ENCODE measurements at places on chromosomes 5 and 9. TPM values are rescaled to one million over a fixed set of nuclear protein-coding genes. Genes with fewer than 3 reads are reported as not detected.

GRCh38 chr9:133592731-133593409 is 16.3 kb downstream of the FAM163B start:
- DNase-seq = no peak

DNA sequence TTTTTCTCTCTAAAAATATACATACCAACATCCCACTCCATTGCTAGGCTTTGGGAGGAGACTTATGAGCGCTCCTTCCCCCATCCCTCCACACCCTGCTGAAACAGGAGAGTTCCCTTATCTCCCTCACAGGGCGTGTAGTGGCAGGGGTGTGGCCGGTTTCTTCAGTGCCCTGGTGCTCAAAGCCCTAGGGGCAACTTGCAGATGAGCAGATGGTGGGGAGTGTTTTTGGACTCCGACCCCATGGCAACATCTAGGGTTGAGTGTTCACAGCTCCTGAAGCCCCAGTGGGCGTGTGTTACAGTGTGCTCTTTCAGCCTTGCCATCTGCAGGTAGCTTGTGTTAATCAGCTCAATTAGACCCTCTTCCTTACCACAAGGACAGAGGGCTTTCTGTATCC is 409.5 kb downstream of the MAT2B start:
- DNase-seq = no peak

- no peak for DNase-seq
These were observed 108.6 kb upstream of the TMEM161B start for GRCh38 chr5:88377240-88377639.

GRCh38 chr9:77864211-77864889 is 167.3 kb downstream of the GNAQ start:
- no peak for DNase-seq

DNA sequence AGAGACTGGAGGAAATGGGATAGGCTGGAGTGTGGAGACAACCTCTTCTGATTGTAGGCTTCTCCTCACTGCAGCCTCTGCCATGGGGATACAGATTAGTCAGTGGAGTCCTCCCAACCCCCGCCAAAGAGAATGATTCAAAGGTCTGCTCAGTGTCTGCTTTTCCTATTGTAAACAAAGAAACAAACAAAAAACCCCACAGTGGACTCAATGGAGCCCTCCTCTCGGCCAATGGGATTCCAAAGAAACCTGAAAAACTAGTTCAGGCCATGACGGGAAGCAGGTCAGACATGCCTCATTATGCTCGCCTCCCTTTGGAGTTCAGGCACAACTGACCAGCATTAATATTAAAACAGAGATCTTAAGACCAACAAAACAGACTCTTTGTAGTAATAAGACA is 85.8 kb downstream of the SEC61B start:
- DNase-seq = no peak

PCA3 gene
- 1.2 TPM for polyA plus RNA-seq

IL9 gene
- not detected for polyA plus RNA-seq

ORM2 gene
- polyA plus RNA-seq = not detected

DNA sequence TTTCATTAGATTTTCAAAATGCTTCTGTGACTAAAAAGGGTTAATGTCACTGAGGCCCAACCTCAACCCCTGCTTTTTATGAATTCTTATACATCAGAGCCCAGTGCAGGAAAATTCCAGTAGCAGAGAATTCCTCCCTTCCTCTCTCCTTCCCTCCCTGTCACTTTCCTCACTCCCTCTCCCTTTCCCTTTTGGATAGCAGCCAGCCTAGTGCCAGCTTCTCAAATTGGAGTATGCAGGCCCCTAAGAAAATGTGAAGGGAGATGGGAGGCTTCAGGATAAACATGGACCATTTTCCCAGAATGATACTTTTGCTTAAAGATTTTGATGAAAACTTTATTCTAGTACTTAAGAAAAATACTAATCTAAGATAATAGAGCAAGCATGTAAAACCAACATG is 507.4 kb downstream of the KDM4C start:
- peak; percentile 13 for DNase-seq

HEMGN gene
- polyA plus RNA-seq = 4.7 TPM

IL5 gene
- polyA plus RNA-seq = not detected

GRCh38 chr9:91060520-91061343 is 259.1 kb downstream of the SYK start:
- peak; percentile 45 for DNase-seq

GRCh38 chr9:128146591-128147120 is 2.6 kb upstream of the LCN2 start:
- no peak for DNase-seq

ECPAS gene
- 119 TPM for polyA plus RNA-seq

DNA sequence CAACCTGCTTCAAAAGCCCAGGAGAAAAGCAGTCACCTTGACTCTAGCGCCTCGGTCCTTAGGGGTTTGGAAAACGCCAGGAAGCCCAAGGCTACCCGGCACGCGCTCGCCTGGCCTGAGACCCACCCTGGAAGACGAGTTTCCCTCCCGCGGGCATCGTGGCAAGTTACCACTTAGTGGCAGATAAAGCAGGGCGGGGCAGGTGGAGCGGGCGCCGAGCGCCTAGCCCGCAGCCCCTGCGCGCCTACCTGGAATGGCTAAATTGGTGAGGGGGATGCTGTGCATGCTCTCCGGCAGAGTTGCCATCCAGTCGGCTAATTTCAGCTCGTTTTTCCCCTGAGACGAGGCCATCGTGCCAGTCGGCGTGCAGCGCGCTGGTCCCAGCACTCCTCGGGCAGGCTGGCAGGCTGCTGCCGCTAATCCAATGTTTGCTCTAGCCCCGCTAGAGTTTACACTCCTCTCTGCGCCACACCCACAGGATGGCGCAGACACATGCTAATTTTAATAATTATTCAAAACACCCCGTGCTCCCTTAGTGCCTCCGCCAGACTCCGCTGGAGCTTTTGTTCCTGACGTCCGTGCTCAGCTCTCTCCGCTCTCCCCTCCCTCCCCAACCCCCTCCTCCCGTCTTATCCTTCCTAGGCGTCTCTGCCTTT is at the start of gene PLCXD3:
Gene PLCXD3 (minus strand): TSS at position 426 of the 656 bp plus-strand sequence. CDS start 75 bp downstream, at position 351.
- no peak for DNase-seq

GRCh38 chr9:88108779-88109178 is 29.5 kb downstream of the SPATA31C2 start:
- DNase-seq = no peak

GRCh38 chr5:30747412-30747811 is 446.1 kb upstream of the CDH6 start:
- no peak for DNase-seq

FLT4 gene
- 9.0 TPM for polyA plus RNA-seq

GRCh38 chr5:77449981-77450380 is 42.1 kb downstream of the WDR41 start:
- no peak for DNase-seq

- DNase-seq = no peak
These were observed 6.0 kb upstream of the PIP5K1B start for GRCh38 chr9:68698943-68699509.

OR1Q1 gene
- not detected for polyA plus RNA-seq

GRCh38 chr5:179729727-179730126 is 2.9 kb upstream of the MAML1 start:
- no peak for DNase-seq

- DNase-seq = no peak
These were observed 466.7 kb downstream of the ACTL7B start for GRCh38 chr9:108389056-108389455.

GRCh38 chr9:32401488-32401887 is 17.0 kb downstream of the ACO1 start:
- DNase-seq = no peak

DNA sequence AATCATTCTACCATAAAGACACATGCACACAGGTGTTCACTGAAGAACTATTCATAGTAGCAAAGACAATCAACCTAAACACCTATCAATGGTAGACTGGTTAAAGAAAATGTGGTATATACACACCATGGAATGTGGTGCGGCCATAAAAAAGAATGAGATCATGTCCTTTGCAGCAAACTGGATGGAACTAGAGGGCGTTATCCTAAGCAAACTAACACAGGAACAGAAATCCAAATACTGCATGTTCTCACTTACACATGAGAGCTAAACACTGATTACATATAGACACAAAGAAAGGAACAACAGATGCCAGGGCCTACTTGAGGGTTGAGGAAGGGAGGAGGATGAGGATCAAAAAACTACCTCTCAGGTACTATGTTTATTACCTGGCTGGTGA is 103.8 kb downstream of the DRD1 start:
- no peak for DNase-seq

DNA sequence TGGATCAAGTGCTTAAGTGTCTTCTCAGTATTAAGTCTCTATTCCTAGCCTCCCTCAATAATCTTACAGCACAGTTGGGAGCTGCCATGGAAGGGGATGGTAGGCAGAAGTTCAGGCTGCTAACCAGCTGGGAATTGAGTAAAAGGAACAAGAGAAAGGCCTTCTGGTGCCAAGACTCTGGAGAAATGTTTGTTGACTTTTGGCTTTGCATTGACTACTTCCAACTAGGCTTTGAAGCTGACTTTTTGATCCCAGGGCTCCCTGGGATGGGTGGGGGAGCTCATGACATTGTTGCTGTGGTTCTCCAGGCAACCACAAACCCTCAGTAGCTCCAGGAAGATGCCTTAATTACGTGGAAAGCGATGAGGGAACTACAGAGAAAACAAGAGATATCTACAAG is 85.2 kb upstream of the HTR4 start:
- DNase-seq = no peak

DNA sequence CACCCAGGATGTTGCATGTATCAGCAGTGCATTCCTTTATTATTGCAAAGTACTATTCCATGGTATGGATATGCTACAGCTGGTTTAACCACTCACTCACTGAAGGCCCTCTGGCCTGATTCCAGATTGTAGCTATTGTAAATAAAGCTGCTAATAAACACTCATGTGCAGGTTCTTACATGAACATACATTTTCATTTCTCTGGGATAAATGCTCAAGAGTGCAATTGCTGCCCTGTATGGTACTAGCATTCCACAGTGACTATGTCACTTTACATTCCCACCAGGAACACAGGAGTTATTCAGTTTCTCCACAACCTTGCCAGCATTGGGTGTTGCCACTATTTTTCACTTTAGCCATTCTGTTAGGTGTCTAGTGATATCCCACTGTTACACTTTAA is 267.6 kb downstream of the SPOCK1 start:
- DNase-seq = no peak

- DNase-seq = peak; percentile 72
These were observed 1033.4 kb downstream of the TLE4 start for GRCh38 chr9:80605129-80605528.

- DNase-seq = peak; percentile 13
These were observed 6.4 kb upstream of the ARL14EPL start for GRCh38 chr5:116025866-116026265.

GRCh38 chr5:78771260-78772205 is 123.0 kb upstream of the LHFPL2 start:
- peak; percentile 64 for DNase-seq

TUSC1 gene
- 15.4 TPM for polyA plus RNA-seq

DNA sequence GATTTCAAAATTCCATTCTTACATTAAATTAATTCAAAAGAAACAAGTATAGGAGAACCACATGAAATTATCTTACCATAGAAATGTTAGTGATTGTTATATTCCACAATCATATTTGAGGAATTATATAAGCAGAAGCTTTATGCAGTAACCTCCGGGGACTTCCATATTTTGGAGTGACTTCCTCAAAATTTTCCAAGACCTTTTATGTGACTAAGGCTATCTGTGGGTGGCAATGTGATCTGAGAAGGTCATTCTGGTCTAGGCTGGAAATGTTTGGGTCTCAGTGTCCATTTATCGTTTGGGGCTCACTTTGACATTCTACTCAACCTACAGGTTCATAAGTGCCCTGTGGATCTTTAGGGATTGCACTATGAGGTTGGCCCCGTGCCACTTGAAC is 776.6 kb downstream of the CDH12 start:
- no peak for DNase-seq

DNA sequence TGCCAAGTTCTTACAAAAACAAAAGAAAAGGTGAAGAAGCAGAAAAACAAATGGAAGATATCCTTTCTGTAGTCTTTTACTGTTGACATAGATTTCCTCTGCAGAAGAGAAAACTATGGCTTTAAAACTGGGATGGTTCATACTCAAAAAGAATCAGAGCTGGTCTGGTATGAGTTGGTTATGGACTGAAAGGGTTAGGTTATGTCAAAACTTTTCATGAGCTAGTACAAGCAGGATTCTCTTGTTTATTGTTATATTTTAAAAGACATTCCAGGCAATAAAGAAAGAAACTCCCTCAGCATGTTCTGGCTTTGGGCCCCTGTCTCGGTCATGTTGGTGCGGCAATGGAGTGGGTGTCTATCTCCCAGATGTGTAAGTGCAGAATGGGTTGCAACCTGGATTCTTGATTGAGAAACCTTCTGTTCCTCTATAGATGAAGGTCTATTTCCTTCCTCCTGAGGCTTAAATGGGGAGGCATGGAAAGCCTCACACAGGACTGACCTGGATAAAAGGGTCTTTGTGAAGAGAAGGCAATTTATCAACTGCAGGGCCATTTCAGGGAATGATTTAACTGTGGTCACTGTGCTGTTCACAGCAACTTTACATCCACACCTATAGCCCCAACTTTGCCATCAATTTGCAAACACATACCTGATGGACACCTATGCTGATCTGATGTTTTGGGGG is 209.6 kb upstream of the TNC start:
- no peak for DNase-seq

DNA sequence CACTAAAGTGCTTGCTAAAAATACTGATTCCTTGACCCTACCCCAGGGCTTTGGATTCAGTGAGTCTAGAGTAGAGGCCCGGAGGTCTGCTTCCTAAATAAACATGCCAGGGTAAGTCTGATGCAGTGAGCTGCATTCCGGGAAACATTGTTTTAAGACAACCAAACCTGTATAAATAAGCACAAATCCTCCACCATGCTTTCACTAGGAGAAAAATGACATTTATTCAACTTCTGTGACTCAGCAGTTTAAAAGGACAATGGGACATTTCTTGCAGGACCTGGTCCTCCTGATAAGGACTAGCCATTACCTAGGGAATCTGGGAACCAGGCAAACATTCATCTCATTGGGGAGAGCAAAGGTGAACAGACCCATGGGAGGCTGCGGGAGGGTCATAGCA is 335.3 kb downstream of the MLLT3 start:
- DNase-seq = no peak

GRCh38 chr5:62326302-62326701 is 20.3 kb downstream of the KIF2A start:
- DNase-seq = no peak

IL33 gene
- 26.1 TPM for polyA plus RNA-seq

SPINK7 gene
- polyA plus RNA-seq = 0.16 TPM

Data from muscle of leg (tissue), 16 donors.